Sigmoid colon (tissue), 7 donors: ENCODE measurements at places on chromosomes 2 and 18. TPM values are rescaled to one million over a fixed set of nuclear protein-coding genes. Genes with fewer than 3 reads are reported as not detected.

DNA sequence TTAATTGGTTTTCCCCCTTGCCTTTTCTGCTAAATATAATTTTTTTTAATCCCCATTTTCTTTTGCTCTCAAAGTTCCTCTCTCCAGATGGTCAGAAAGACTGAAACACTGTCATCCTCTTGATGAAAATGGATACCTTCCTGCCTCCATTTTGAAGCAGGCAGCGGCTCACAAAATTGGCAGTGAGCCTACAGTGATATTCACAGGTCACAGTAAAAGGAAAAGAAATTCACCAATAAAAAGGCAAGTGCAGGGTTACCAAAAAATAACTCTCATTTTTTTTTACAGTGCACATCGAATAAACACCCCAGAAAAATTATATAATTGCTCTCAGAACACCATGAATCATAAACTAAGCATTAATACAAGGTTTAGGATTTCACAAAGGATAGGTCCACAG lies 307.5 kb downstream of the TCF4 start:
- H3K4me3 ChIP-seq = no peak overlapping the region
- peaks cover 23% of the 10 kb centered on the region for H3K4me1 ChIP-seq
- H3K27me3 ChIP-seq = no peaks in the 10 kb centered on the region
- H3K36me3 ChIP-seq = no peaks in the 10 kb centered on the region

ERICH2 gene
- total RNA-seq = not detected

CNTNAP5 gene
- total RNA-seq = 1.4 TPM

- H3K27me3 ChIP-seq = no peaks in the 10 kb centered on the region
- peak overlapping the region; percentile 90 for H3K27ac ChIP-seq
Measured at GRCh38 chr2:237296756-237297155, 117.2 kb downstream of the COL6A3 start.

- H3K4me1 ChIP-seq = no peaks in the 10 kb centered on the region
- H3K4me3 ChIP-seq = no peak overlapping the region
- no peaks in the 10 kb centered on the region for H3K27me3 ChIP-seq
- DNase-seq = no peak
- H3K36me3 ChIP-seq = peaks cover 5% of the 10 kb centered on the region
Measured at GRCh38 chr2:198098918-198099317, 294.5 kb downstream of the PLCL1 start.

CFAP65 gene
- total RNA-seq = not detected

GRCh38 chr18:64407606-64408005 lies 258.7 kb upstream of the LINC00305 start:
- no peaks in the 10 kb centered on the region for H3K27me3 ChIP-seq
- no peak overlapping the region for H3K4me3 ChIP-seq
- H3K4me1 ChIP-seq = no peaks in the 10 kb centered on the region
- H3K27ac ChIP-seq = no peak overlapping the region
- no peaks in the 10 kb centered on the region for H3K36me3 ChIP-seq

DNA sequence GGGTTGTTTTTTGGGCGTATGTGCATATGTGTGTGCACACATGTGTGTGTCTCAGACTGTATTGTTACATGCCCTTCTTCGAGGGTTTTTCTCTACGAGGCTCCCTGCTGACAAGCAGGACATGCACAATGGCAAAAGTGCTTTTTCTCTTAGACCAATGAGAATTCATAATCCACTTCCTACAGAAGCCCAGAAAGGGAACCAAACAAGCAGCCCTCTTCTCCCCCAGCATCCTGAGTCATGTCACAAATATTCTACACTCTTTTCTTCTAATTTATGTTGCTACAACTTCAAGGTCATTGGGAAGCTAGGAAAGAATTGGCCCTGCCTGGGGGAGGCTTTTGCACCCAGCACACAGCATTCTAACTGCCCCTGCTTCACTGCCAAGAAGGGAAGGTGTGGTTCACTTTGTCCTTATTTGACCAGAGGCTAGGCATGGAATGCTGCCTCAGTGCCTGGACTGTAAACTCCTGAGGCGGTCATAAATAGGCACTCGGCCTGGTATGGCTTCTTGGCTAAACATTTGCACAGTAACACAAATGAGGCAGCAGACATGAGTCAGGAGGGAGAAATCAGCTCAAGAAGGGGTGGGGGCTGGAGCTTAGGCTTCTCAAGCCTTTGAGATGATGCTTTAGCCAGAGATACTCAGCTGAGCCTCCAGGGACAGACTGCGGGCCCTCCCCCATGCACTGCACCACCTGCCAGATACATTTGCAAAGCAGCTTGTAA lies 92.7 kb upstream of the KLF7 start:
- H3K27ac ChIP-seq = peak overlapping the region; percentile 83
- H3K27me3 ChIP-seq = no peaks in the 10 kb centered on the region

- no peak overlapping the region for H3K4me3 ChIP-seq
- H3K4me1 ChIP-seq = peaks cover 12% of the 10 kb centered on the region
- no peak overlapping the region for H3K27ac ChIP-seq
- H3K27me3 ChIP-seq = no peaks in the 10 kb centered on the region
- H3K36me3 ChIP-seq = no peaks in the 10 kb centered on the region
Measured at GRCh38 chr2:74764429-74765272, 69.3 kb upstream of the HK2 start.

DNA sequence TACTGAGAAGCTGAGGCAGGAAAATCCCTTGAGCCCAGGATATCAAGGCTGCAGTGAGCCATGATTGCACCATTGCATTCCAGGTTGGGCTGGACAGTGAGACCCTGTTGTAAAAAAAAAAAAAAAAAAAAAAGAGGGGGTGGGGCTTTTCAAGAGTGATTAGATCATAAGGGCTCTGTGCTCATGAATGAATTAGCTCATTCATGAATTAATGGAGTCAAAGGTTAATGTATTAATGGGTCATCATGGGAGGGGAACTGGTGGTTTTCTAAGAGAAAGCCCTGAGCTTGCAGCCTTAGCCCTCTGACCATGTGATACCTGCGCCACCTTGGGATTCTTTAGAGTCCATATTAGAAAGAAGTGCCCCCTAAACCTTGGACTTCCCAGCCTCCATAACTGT lies 4.5 kb downstream of the SLC19A3 start:
- no peaks in the 10 kb centered on the region for H3K36me3 ChIP-seq
- no peak overlapping the region for H3K27ac ChIP-seq
- DNase-seq = no peak
- H3K4me3 ChIP-seq = no peak overlapping the region
- no peaks in the 10 kb centered on the region for H3K27me3 ChIP-seq

GRCh38 chr18:45879681-45880655 lies 54.5 kb downstream of the SIGLEC15 start:
- H3K27me3 ChIP-seq = no peaks in the 10 kb centered on the region
- H3K36me3 ChIP-seq = no peaks in the 10 kb centered on the region
- peaks cover 7% of the 10 kb centered on the region for H3K4me1 ChIP-seq
- H3K4me3 ChIP-seq = no peak overlapping the region
- DNase-seq = peak; percentile 86

DNA sequence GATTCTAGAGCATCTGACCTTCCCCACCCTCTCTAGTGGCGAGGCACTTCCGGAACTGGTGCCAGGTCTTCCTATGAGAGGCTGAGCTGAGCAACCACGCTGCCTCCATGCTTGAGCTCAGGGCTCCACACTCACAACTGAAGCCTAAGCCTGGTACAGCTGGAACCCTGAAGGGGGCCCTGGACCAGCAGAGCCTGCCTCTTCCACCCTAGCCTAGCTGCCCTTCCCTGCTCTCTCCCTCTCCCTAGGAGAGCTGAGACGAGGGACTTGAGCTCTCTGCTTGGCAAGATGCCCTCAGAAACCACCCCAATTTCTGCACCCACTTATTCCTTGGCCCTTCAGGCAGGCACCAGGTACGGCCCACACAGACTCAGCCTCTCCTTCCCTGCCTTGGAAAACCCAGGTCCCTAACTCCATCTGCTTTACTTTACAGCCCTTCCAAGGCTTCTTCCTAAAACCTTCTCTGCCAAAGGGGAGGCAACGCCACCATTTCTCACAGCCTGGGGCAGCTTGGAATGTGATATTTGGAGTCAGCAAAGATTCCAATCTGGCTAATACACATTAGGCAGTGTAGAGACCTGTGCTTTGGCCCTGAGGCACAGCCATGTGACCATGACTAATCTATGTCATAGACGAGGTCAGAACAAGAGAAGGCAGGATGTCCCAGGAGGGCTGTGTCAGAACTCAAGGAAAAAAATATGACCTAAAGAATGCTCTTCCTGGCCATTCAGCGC lies 18.8 kb downstream of the COX7A2L start:
- peaks cover 13% of the 10 kb centered on the region for H3K36me3 ChIP-seq
- H3K27me3 ChIP-seq = no peaks in the 10 kb centered on the region
- no peak overlapping the region for H3K4me3 ChIP-seq

IHH gene
- not detected for total RNA-seq

GRCh38 chr2:237859533-237860272 lies at the start of gene RAMP1:
Gene RAMP1 (plus strand): TSS chr2:237859623. CDS start chr2:237859676, 53 bp downstream.
- H3K27me3 ChIP-seq = no peaks in the 10 kb centered on the region
- H3K4me3 ChIP-seq = peak within 1 kb of the TSS; percentile 81
- H3K36me3 ChIP-seq = no peaks in the 10 kb centered on the region
- H3K4me1 ChIP-seq = peaks cover 44% of the 10 kb centered on the region
- peak within 1 kb of the TSS; percentile 96 for H3K27ac ChIP-seq

- no peaks in the 10 kb centered on the region for H3K4me1 ChIP-seq
- no peaks in the 10 kb centered on the region for H3K27me3 ChIP-seq
- H3K27ac ChIP-seq = no peak within 1 kb of the TSS
- H3K4me3 ChIP-seq = no peak within 1 kb of the TSS
- no peaks in the 10 kb centered on the region for H3K36me3 ChIP-seq
Measured at GRCh38 chr2:158795195-158795924, at the start of gene DAPL1. Gene DAPL1 (plus strand): TSS chr2:158795317. CDS start chr2:158795373, 56 bp downstream.

PARD6G gene
- total RNA-seq = 13.0 TPM

DNA sequence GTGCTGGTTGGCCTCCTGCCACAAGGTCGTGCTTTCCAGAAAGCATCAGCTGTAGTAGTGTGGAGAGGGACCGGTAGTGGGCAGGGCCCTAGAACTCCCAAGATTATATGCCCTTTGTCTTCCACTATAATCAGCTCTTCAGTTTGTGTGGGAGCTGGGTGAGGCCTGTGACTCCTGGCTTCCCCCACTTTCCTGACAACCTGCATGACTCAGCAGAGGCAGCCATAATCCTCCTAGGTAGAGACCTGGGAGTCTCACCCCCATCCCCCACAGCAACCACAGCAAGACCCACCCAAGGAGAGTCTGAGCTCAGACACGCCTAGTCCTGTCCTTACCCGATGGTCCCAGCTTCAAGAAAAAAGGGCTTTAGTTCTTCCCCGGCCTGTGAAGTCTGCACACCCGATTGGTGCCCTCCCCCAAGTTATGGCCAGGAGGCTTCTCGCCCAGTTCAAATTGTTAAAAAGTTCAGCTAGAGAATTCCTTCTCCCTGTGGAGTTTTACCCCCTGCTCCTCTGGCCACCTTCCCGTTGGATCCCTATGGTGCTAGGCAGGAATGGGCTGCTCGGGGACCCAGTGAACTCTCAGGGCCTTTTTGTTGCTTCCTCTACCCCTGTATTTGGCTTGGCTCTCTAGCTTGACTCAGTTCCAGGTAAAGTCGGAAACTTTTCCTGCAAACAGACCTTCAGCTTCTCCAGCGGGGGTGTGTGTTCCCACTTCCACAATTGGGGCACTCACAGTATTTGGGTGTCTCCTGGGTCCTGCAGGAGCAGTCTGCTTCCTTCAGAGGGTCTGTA lies 57.8 kb upstream of the FAM237A start:
- no peak overlapping the region for H3K27ac ChIP-seq
- H3K4me3 ChIP-seq = no peak overlapping the region
- DNase-seq = no peak

- no peak overlapping the region for H3K27ac ChIP-seq
- no peaks in the 10 kb centered on the region for H3K27me3 ChIP-seq
- no peak overlapping the region for H3K4me3 ChIP-seq
- H3K4me1 ChIP-seq = peaks cover 25% of the 10 kb centered on the region
- H3K36me3 ChIP-seq = no peaks in the 10 kb centered on the region
Measured at GRCh38 chr18:55307505-55307904, 280.5 kb downstream of the TCF4 start.

PDE11A gene
- 5.8 TPM for total RNA-seq

- no peaks in the 10 kb centered on the region for H3K4me1 ChIP-seq
- H3K27ac ChIP-seq = no peak overlapping the region
- no peaks in the 10 kb centered on the region for H3K36me3 ChIP-seq
- no peaks in the 10 kb centered on the region for H3K27me3 ChIP-seq
- no peak overlapping the region for H3K4me3 ChIP-seq
- DNase-seq = no peak
Measured at GRCh38 chr2:65360441-65360840, 72.0 kb downstream of the SPRED2 start.

RABL2A gene
- 7.8 TPM for total RNA-seq

GRCh38 chr2:128301501-128301966 lies 17.1 kb downstream of the HS6ST1 start:
- peaks cover 67% of the 10 kb centered on the region for H3K4me1 ChIP-seq
- H3K27me3 ChIP-seq = no peaks in the 10 kb centered on the region

DYNC2LI1 gene
- total RNA-seq = 21.0 TPM

GRCh38 chr2:44939106-44940048 lies 2.1 kb upstream of the SIX3 start:
- H3K27me3 ChIP-seq = peaks cover 82% of the 10 kb centered on the region
- DNase-seq = no peak
- H3K36me3 ChIP-seq = no peaks in the 10 kb centered on the region
- H3K27ac ChIP-seq = no peak overlapping the region

- H3K4me3 ChIP-seq = no peak overlapping the region
- H3K27ac ChIP-seq = no peak overlapping the region
- DNase-seq = no peak
- H3K36me3 ChIP-seq = no peaks in the 10 kb centered on the region
Measured at GRCh38 chr2:173740639-173741038, 224.5 kb downstream of the SP3 start.

GRCh38 chr2:62410015-62410453 lies 96.0 kb downstream of the TMEM17 start:
- H3K4me3 ChIP-seq = no peak overlapping the region
- peaks cover 28% of the 10 kb centered on the region for H3K4me1 ChIP-seq
- no peaks in the 10 kb centered on the region for H3K27me3 ChIP-seq
- no peak for DNase-seq

DNA sequence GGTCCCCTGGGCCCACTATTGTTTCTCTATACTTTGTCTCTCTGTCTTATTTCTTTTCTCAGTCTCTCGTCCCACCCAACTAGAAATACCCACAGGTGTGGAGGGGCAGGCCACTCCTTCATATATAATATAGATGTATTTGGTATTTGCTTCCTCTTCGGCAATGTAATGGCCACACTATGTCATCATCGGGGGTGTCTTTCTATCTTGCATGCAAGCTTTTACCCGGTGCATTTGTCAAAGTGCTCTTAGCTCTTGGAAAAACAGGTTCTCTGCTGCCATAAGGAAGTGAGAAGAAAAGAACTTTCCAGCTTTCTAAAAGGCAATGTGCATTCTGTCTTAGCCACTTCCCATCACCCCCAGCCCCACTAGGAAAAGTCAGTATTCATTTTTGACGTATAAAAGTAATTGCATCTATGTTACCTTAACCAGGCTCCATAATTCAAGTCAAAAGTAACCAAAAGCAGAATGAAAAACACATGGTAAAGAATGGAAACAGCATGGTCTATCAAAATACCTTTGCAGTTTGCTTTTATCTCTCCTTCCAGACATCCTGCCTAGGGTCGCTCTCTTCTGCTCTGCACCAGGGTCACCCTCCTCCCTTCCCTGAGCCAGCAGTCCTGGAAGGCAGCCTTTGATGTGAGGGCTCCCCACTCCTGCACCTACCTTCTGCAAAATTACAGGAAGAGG lies 27.2 kb upstream of the FHL2 start:
- H3K4me1 ChIP-seq = no peaks in the 10 kb centered on the region
- no peak overlapping the region for H3K4me3 ChIP-seq
- DNase-seq = no peak
- no peak overlapping the region for H3K27ac ChIP-seq

- no peak for DNase-seq
- no peaks in the 10 kb centered on the region for H3K4me1 ChIP-seq
- H3K4me3 ChIP-seq = no peak overlapping the region
- no peaks in the 10 kb centered on the region for H3K36me3 ChIP-seq
- H3K27ac ChIP-seq = no peak overlapping the region
- no peaks in the 10 kb centered on the region for H3K27me3 ChIP-seq
Measured at GRCh38 chr2:168494190-168494711, 38.2 kb downstream of the CERS6 start.
